H9 (cell line): ENCODE measurements at places on chromosomes 16 and 17. TPM values are rescaled to one million over a fixed set of nuclear protein-coding genes. Genes with fewer than 3 reads are reported as not detected.

Gene AURKB
- 160 and 171 TPM in 2 replicates for total RNA-seq

- no peaks in the 10 kb centered on the region for H3K27me3 ChIP-seq
- H3K4me1 ChIP-seq: peaks cover 10% of the 10 kb centered on the region; the same call in 1 of the 2 replicates
- peak; percentile 61 for DNase-seq
- 0 out of 2 replicates have a peak overlapping the region, but pooled peaks have one; percentile 11 for H3K4me3 ChIP-seq
These were observed 694.4 kb downstream of the MAF start for GRCh38 chr16:78906135-78906534.

DNA sequence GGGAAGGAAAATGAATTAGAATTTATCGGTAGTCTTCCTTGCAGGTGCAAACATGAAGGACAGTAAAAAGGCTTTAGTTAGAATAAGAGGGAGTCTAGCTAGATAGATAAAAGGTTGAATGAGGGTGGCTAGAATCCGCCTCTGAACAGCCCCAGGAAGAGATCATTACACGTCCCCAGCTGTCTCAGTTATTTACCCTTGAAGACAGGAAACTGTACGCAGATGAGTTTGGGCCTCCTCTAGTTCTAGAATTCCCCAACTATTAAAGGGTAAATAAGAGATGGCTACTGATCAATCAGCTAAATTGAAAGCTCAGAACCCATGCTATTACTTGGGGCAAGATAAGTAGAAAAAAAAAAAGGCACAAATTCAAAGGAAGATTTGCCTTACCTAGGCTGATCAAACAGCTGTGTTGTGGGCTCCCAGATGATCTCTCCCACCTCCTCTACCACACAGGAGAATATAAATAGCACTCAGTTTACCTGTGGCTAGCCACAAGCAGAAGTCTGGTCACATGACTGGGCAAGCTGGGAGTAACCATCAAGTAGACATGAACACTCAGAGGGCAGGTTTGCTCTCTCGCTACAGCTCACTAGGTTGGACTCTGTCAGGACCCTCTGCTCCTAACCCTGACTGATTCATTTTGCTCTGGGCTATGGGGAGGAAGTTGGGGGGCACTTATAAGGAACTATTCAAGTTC is 17.0 kb downstream of the FAM117A start:
- H3K27ac ChIP-seq: no peak overlapping the region
- no peak overlapping the region for H3K4me3 ChIP-seq
- DNase-seq: no peak
- H3K4me1 ChIP-seq: peaks cover 4% of the 10 kb centered on the region; the same call in 1 of the 2 replicates
- H3K27me3 ChIP-seq: no peaks in the 10 kb centered on the region

DNA sequence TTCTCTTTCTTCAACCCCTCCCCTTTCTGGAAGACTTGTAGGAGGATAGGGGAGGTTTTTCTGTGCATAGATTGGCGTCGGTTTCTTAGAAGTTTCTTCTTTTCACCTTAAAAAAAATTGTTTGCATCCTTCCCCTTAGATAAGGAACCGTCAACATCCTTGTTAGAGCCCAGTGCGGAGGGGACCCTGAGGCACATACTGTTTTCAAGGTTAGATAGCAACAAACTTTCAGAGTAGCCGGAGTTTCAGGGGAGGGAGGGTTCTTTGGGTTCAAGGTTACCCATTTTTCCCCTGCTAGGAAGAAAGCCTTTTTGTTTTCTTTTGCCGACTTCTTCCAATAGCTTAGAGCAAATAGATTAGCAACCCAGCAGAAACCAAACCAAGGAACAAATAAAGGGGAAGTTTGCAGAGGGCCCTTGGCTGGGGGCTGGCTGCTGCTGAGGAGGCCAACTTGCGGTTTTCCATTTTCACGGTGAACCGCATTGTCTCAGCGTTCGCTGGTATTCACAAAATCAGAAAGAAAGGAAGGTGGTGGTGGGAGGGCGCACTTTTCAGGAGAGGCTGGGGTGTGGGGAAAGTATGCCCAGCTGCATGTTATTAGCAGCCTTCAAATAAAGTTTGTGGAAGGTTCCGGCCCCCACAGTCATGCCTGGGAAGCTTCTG is 28.8 kb downstream of the MSI2 start:
- DNase-seq: no peak
- H3K27ac ChIP-seq: peak overlapping the region; percentile 18

Gene KRTAP9-8
- total RNA-seq: not detected in 2 replicates

DNA sequence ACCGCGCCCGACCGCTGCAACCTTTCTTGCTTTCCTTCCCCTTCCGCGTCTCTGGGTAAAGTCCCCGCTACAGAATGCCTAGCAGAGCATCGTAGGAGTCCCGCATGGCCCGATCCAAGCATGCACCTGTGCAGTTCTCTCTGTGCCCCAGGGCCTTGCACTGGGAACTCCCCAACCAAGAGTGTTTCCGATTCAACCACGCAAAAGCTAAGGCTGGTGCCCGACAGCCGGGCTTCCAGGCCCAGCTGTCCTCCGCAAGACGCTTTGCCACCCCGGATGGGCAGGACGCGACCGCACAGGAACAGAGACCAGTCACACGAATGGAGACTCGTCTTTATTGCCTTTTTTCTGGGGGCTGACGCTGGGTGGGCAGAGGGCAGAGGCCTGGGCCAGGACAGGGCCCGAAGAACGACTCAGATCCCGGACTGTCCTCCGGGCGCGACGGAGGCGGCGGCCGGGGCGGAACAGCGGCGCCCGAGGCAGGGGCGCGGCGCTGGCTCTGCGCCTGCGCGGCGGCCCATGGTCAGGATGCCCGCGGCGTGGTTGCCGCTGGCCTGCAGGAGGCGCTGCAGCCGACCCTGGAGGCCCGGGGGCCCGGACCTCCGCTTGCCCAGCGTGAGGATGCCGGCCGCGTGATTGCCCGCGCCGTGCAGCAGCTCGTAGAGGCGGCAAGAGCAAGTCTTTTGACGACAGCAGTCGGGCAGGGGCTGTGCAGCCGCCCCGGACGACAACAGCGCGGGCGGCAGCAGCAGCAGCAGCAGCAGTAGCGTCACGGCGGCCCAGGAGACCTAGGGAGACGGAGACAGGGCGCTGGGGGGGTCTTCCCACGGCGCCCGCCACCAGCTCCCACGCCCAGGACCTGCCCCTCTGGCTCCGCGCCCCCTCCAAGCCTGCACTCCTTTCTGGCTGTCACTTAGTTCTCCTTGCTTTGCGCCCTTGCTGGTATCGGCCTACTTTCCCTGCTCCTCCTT is 1.2 kb downstream of the HCRT start:
- DNase-seq: peak; percentile 93
- no peak overlapping the region for H3K27ac ChIP-seq
- peak overlapping the region; percentile 71 for H3K4me3 ChIP-seq
- peaks cover 10% of the 10 kb centered on the region; the same call in 1 of the 2 replicates for H3K27me3 ChIP-seq

Gene NTN3
- 1.3 TPM in 2 replicates for total RNA-seq

Gene SOST
- not detected in 2 replicates for total RNA-seq

GRCh38 chr17:71975331-71975801 is 145.5 kb upstream of the SOX9 start:
- no peaks in the 10 kb centered on the region for H3K4me1 ChIP-seq
- H3K27me3 ChIP-seq: no peaks in the 10 kb centered on the region
- peak; percentile 49 for DNase-seq
- H3K36me3 ChIP-seq: no peaks in the 10 kb centered on the region
